ENCODE measurements at places on chromosomes 12 and 14.

- no peak for DNase-seq
Observed at GRCh38 chr12:47509398-47509851, 196.4 kb downstream of the RPAP3 start.

DNA sequence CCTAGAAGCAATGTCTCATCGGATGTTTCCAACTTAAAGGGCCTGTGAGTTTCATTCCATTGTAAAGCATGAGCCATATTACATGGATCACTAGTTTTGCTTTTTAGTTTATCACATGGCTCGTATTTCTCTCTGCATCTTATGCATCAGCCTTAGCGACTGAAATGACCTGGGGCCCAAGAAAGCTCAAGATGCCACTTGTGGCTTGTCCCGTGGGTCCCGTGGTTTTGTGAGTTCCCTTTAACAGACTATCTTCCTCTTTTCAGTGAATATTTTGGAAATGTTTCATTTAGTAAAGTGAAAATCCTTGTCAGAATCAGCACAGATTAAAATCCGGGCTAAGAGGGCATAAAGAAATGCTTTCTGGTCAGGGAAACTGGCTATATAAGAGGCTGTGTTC, 86.2 kb upstream of the PPM1H start:
- DNase-seq, result no peak

DNA sequence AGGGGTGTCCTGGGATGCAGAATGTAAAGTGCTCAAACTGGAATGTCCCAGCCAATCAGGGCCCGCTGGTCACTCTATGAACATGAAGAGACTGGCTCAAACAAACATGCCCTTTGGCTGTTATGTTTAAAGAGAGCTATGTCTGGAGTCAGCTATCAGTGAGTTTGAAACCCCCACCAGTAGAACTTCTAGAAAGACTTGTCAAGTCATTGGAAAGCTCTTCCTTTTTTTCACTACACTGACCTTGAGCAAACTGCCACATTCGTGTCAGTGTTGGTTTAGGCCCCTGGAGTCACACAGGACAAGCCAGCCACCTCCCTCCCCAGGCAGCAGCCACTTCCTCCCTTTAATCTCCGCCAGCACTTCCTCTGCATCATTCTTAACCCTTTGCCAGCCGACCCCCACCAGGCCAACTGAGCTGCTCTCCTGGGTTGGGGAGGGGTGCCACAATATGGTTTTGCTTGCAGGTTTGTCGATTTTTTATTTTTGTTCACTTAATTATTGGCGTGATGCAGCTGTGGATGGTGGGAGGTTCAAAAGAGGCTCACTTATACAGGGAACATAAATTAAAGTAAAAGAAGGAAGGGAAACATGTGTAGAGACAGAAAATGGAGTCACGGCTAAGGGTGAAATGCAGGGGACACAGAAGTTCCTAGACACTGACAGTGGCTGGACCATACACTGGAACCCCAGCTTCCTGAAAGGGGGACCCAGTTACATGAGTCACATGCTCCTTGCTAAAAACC, 25.3 kb downstream of the CMKLR1 start:
- DNase-seq, result no peak

DNA sequence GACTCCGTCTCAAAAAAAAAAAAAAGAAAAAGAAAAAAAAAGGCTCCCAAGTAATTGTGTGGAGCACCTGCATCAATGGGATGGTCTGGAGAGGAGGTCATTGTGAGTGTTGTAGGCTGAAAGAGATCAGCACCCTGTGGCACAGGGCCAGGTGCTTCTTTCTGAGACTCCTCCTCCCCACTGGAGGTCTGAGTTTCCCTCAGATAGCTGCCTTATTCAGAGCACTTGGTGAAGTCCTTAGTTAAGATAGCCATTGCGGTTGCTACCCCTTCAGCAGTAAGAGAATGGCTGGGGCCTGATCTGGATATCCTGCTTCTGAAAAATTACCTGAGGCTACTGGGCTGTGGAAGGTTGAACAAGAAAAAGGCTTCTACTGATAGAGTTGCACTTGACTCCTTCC, 69.8 kb downstream of the ANO6 start:
- no peak for DNase-seq

GRCh38 chr12:92539976-92540781, 162.6 kb upstream of the PLEKHG7 start:
- DNase-seq, result no peak

DNA sequence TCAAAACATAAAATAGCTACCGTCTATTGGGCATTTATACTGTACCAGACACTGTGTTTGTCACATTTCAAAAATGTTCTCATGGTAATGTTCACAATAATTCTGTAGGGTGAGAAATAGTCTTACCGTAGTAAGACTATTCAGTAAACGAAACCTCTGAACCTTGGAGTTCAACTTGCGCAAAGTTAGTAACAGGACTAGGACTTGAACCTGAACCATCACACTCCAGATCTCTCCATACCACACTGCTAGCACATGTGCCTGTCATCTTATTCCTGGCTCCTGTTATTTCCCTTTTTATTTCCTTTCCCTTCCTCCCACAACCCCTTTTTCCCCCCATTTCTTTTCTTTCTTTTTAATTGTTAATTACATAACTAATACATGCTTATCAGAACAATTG, 65.4 kb downstream of the PLEKHA5 start:
- no peak for DNase-seq

GRCh38 chr12:68998041-68998440, 65.1 kb upstream of the CPM start:
- DNase-seq, result no peak

DNA sequence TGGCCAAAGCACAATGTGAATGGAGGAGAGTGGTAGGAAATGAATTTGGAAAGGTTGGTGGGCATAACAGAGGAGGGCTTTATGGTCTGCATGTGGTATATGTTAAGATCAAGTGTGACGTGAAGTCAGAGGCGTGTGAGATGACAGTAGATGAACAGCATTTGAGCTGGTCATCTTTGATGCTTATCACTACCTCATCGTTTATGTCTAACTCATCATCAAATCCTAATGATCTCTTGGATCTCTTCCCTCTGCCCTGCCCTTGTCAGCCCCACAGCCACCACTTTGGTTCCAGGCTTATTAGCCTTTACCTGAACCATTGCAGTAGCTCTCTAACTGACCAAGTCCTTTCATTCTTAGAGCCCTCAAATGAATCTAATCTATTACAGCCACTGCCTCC, 132.5 kb downstream of the LLPH start:
- no peak for DNase-seq

DNA sequence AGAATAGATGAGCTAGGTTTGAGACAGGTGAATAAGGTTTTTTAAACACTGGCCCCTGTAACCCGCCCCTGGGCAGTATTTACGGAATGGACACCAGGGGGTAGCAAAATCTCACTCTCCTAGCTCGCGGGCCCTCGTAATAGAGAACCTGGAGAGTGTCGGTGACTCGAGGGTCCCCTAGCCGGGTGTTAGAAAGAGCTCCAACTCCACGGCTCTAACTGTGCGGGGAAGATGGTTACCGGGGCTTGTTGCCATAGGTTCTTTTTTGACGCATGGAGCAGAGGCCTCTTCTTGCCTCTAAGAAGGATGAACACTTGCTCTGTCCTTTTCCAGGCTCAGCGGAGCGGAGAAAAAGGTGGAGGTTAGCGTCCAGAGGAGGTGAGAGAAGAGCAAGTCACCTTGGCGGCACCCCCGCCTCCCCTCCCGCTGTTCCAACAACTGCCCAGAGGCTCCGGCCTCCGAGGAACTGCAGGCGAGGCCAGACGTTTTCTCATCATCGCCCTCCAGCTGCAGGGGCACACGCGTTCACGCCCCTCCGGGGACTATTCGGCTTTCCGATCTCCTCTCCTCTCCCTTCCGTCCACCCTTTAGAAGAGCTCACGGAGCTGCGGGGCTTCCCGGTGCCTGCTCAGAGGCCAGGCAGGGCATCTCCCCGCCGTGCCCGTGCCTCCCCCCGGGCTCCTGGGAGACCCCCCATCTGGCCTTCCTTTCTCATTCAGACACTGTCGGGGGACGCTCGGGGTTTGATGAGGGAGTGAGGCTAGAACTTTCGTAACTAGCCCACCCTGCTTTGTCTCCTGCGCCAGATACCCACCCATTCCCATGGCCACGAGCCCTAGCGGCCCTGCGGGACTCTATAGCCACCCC, 1.4 kb upstream of the ARHGEF40 start:
- DNase-seq, result no peak

DNA sequence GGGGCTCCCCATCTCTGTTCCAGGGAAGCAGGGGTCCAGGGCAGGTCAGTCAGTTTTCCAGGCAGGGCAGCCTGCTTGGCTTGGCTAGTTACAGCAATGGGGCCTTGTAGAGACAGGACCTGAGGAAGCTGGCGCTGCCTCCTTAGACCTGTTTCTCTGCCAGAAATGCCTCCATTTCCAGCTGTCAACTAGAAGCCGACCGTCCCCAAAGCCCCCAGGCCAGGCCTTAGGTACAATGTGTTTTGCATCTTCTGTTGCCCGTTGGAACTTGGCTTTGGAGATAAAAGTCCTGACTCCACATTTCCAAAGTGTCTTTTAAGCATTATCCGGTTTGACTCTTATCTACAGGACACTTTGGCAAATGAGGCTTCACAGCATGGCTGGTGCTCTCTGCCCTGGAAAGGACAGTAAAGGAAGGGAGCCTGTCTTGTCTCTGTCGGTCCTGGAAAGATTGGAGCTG, 42.6 kb downstream of the KRT80 start:
- DNase-seq, result no peak

GRCh38 chr12:117101953-117102799, 3.0 kb upstream of the TESC start:
- no peak for DNase-seq

GRCh38 chr12:65568517-65568916, 255.8 kb upstream of the HMGA2 start:
- DNase-seq, result no peak
